ENCODE measurements at places on chromosomes 5 and 9. TPM values are rescaled to one million over a fixed set of nuclear protein-coding genes. Genes with fewer than 3 reads are reported as not detected.

The RNF208 gene
- total RNA-seq, result 2.8 TPM

The TLX3 gene
- total RNA-seq, result not detected

The IDNK gene
- total RNA-seq, result 0.67 TPM

The TMEM252 gene
- total RNA-seq, result not detected

The SLC6A7 gene
- total RNA-seq, result not detected

The SPINK13 gene
- total RNA-seq, result not detected

The SMIM15 gene
- 36.7 TPM for total RNA-seq

The CEP120 gene
- 20.7 TPM for total RNA-seq

The EXOC3 gene
- 19.5 TPM for total RNA-seq

The CATSPER3 gene
- total RNA-seq, result not detected

The SELENOP gene
- 6.0 TPM for total RNA-seq

The TPPP gene
- 0.50 TPM for total RNA-seq

The DAP gene
- 102 TPM for total RNA-seq

The SLC6A19 gene
- total RNA-seq, result not detected

The PLEKHG4B gene
- 0.09 TPM for total RNA-seq

The TEX48 gene
- total RNA-seq, result not detected

The CCDC183 gene
- 0.35 TPM for total RNA-seq

The ZFP2 gene
- 1.0 TPM for total RNA-seq

The BTNL3 gene
- total RNA-seq, result not detected

Measured in mammary epithelial cell (primary cell).